ENCODE measurements at places on chromosomes 1 and 21.

DNA sequence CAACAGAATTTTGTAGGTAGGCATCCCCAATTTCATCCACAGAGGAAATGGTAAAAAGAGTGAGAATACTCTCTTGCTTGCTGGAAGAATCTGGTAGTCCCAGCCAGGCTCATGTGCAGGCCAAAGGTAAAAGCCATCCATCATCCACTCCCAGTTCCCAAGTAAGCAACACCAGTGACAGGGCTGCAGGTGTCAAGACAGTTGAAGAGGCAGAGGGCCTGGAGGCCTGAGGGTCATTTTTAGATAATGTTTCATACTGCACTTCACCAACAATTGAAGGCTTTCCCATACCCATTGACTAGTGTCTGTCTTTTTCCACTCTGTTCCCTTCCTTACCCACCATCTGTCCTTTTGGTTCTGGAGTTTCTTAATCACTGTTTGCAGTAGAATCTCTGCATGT is 141.7 kb upstream of the L1TD1 start:
- DNase-seq, result no peak

DNA sequence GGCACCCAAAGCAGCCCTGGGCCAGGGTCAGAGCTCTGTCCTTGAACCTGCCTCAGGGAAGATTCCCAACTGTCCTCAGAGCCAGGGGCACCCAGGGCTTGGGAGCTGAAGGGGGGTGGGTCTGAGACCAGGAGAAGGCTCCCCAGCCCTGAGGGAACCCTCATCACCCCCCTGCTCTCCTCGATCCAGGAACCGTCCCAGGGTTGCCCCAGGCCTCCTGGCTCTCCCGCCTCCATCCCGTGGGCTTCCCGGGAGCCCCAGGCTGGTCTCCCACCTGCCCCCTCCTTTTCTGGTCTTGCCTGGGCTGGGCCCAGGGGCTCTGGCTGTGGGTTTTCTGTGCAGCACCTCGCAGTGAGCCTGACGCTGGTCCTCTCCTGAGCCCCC is 6.7 kb upstream of the SAMD11 start:
- DNase-seq, result peak; percentile 61

DNA sequence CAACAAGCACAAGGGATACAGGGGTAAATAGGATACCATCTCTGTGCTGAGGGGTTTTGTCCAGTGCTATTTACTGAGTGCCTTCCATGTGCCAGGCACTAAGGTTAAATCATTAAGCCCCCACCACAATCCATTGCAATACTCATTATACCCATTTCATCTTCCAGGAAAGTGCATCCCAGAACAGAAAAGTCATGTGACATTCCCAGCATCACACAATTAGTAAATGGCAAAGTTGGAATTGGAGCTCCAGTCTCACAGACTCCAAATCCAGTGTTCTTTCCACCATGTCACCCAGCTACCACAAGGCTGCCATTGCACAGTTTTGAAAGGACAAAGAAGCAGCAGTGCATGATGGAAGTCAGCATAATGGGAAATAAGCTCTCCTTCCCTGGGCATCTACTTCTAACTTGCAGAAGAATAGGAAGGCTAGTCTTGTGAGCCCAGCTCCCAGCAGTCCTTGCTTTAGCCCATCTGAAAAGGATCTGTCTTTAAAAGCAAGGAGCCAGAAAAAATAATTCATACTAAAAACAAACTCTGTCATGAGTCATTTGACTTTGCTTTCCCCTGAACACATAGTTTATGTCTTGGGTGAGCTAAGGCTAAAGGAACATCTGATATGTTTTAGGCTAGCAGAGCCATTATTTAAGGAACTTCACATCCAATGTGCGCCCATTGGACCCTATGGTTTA is 111.4 kb upstream of the HOOK1 start:
- DNase-seq, result no peak

DNA sequence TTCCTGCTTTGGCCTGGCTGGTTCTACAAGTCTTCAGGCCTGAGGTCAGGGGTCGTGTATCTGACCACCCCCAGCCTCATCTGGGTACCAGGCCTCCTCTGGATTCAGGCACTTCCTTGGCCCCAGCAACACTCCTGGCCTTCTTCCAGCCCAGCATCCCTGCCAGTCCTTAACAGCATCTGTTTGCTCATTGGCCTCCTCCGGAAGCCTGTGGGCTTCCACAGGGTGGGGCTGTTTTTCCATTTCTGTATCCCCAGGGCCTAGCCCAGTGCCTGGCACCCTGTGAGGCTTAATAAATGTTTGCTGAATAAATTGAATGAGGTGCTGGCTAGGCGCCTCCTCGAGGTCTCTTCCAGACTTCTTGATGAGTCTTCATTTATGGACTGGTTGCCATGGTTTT is 21.5 kb upstream of the GPR37L1 start:
- no peak for DNase-seq

DNA sequence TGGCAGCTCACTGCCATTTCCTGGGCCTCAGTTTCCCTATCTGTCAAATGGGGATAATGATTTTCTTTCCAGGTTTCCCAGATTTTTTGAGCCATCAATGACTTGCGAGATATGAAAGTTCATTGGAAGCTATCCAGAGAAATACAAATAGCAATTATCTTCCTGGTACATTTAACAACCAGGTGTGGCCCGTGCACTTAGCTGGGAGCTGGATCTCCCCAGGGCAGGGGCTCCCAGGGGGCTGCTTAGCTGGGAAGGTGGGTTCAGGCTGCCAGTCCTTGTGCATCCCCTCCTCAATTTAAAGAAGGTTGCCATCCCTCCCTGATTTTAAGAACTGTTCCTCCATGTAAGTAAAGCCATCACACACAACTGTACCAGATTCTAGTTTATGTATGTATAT is 3.6 kb upstream of the TMEM54 start:
- DNase-seq, result no peak

DNA sequence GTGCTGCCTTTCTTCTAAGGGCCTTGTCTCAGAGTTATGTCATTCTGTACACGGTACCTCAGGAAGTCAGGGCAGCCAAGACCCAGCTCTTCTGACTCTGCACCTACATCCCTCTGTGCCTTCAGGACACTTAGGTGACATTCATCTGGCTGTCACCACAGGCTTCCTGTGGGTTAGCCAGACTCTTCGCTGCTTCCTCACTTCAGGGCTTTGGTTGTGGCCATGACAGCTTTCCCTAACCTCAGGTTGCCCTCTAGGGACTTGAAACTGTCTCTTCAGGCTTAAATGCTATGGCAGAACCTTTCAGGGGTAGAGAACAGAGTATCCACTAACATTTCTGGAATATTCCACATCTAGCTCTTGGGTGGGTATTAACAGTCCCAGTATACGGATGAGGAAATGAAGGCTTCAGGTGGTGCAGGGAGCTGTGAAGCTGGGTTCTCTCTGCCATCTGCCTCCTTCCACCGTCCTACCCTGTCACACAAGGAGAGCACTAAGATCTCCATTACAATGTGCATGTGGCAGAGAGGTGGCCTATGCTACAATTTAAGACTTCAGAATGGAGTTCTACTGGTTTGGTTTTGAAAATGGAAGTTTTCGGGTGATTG is 9.9 kb downstream of the TSSK3 start:
- no peak for DNase-seq

GRCh38 chr21:39690454-39690853 is 54.5 kb upstream of the IGSF5 start:
- no peak for DNase-seq

GRCh38 chr1:84096176-84096575 is 47.9 kb upstream of the PRKACB start:
- DNase-seq, result no peak

GRCh38 chr1:157357111-157357510 is 195.2 kb downstream of the FCRL5 start:
- DNase-seq, result no peak

DNA sequence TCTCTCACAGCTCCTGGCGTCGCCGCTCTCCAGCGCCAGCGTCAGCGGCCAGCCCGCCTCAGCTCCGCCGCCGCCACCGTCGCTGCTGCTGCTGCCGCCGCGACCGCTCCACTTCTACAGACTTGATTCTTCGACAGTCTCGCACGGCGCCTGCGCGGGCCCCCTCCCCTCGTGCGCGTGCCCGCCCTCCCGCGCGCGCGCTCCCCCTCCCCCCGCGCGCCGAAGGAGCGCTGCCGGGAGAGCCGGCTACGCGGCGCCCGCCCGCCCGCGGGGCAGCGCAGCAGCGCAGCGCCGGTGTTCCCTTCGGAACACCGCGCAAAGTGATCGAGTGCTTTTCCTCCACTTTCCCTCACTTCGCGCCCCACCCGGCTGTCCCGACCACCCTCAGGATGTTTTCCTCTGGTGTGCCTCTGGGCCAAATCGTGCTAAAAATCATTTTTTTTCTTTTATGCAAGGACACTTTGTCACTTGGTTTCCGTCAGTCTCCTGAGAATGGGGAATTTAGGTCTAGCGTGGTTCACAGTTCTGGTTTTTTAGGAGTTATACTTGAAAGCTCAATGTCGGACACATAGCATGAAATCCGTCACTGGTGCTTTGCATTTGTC is at the start of gene IRF2BP2:
Gene IRF2BP2, minus strand, starts transcription at position 118 of the 605 bp plus-strand sequence. CDS start 684 bp downstream, outside the sequence.
- peak; percentile 94 for DNase-seq

DNA sequence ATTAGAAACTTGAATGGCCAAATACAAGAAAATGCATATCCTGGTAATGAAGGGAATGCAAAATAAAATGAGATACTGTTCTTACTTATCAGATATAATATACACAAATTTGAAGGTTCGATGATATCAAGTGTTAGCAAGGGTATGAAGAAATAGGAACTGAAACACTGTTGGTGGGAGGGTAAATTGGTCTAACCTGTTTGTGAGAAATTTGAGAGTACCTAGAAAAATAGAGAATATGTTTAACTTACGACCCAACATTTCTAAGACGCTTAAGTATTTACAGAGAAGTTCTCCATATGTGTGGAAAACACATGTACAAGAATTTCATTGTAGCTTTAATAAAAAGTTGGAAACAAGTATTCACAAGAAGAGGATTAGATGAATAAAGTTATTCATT is 25.9 kb downstream of the ATG4C start:
- no peak for DNase-seq

DNA sequence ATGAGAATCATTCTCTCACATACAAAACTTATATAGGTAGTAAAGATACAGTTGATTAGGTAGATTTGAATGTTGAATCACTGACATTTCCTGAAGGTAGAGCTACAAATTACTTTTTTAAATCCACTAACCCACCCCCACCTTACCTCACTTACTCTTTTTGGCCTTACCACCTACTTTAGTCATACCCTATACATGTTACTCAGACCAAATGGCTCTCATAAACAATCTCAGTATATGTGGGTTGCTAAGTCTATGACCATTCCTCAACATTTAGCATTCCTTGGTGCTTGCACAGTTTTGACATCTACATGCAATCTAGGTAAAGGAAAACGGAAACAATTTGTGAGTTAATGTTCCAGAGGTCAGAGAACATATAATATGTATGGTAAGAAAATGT is 26.3 kb downstream of the SYDE2 start:
- DNase-seq, result no peak

GRCh38 chr1:43225168-43225567 is 44.6 kb upstream of the TMEM125 start:
- no peak for DNase-seq

DNA sequence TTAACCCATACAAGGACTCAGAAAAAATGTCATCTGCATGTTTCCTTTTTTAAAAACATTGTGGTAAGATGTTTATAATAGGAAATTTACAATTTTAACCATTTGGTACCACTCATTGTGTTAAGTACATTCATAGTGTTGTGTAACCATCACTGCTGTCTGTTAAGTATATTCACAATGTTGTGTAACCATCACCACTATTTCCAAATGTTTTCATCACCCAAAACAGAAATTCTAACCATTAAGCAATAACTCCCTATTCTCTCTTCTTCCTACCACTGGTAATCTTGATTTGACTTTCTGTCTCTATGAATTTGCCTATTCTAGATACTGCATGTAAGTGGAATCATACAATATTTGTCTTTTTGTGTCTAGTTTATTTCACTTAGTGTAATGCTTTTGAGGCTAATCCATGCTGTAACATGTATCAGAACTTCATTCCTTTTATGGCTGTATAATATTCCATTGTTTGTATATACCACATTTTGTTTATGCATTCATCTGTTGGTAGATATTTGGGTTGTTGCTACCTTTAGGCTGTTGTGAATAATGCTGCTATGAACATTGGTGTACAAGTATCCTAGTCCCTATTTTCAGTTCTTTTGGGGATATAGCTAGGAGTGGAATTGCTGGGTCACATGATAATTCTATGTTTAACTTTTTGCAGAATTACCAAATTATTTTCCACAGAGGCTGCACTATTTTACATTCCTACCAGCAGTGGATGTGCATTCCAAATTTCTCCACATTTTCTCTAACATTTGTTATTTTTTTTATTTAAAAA is 14.1 kb downstream of the HIPK1 start:
- DNase-seq, result no peak

- DNase-seq, result peak; percentile 4
Measured at GRCh38 chr1:162987866-162988265, 81.3 kb upstream of the RGS4 start.

DNA sequence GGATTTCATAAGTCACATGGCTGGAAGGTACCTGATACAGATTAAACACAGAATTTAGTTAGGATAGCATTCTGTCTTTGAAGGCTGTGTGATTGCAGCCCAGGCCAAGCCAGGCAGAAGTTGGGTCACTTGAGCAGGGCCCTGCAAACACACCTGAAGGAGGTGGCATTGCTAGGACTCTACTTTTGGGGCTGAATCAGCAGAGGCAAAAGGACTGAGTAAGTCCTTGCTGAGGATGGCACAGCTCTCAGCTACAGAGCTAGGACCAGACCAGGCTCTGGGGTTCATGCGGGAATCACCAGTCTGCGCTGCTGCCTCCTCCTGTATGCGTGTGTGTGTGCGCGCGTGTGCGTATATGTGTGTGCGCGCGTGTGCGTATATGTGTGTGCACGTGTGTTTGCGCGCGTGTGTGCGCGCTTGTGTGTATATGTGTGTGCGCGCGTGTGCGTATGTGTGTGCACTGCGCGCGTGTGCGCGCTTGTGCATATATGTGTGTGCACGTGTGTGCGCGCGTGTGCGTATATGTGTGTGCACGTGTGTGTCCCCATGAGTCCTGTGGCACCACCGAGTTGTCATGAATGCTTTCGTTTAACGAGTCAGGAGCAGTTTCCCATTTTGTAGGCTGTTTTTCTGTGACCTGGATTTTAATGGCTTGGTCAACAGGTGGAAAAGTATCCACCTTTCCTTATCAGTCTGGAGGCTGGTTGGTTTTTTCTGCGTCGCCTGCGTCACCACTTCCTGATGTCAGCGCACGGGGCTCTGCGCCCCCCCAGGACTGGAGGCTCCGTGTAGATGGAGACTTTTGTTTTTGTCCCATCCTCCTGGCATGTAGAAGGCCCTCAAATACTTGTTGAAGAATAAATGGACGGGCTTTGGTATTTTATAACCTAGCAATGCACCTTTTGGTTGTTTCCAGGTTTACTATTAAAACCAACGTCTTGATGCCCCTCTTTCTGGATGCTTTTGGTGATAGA is 34.7 kb downstream of the ADARB1 start:
- no peak for DNase-seq

GRCh38 chr1:165875171-165875570 is 47.8 kb downstream of the UCK2 start:
- no peak for DNase-seq

GRCh38 chr1:101051688-101052638 is 26.4 kb upstream of the DPH5 start:
- no peak for DNase-seq

- DNase-seq, result no peak
Measured at GRCh38 chr1:85692730-85693314, 15.4 kb downstream of the ZNHIT6 start.

GRCh38 chr1:194355488-194356106 is 1169.2 kb upstream of the B3GALT2 start:
- no peak for DNase-seq

- DNase-seq, result no peak
Measured at GRCh38 chr1:223245983-223246382, 102.9 kb upstream of the TLR5 start.

- DNase-seq, result no peak
Measured at GRCh38 chr1:164589961-164590507, 31.1 kb downstream of the PBX1 start.

- peak; percentile 72 for DNase-seq
Measured at GRCh38 chr1:85047472-85048295, 616 bp downstream of the MCOLN3 start.
